ENCODE measurements at places on chromosomes 6 and 20.

- DNase-seq = no peak
Measured at GRCh38 chr20:20521736-20522135, 153.8 kb downstream of the INSM1 start.

- no peak for DNase-seq
Measured at GRCh38 chr6:96836631-96837080, 621 bp downstream of the GPR63 start.

DNA sequence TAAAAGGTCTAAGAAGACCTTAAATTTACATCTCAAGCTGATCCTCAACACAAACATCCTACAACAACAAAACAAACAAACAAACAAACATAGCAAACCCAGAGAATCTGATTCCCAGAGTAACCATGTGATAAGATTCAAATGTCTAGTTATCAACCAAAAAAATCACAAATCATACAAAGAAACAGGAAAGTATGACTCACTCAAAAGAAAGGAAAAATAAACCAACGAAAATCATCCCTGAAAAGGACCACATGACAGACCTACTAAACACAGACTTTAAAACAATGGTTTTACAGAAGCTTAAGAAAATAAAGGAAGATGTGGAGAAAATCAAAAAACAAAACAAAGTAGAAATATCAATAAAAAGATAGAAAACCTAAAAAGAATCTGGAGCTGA, 18.1 kb downstream of the VNN1 start:
- DNase-seq = no peak

GRCh38 chr20:3410464-3410863, 3.0 kb upstream of the DNAAF9 start:
- DNase-seq = no peak

DNA sequence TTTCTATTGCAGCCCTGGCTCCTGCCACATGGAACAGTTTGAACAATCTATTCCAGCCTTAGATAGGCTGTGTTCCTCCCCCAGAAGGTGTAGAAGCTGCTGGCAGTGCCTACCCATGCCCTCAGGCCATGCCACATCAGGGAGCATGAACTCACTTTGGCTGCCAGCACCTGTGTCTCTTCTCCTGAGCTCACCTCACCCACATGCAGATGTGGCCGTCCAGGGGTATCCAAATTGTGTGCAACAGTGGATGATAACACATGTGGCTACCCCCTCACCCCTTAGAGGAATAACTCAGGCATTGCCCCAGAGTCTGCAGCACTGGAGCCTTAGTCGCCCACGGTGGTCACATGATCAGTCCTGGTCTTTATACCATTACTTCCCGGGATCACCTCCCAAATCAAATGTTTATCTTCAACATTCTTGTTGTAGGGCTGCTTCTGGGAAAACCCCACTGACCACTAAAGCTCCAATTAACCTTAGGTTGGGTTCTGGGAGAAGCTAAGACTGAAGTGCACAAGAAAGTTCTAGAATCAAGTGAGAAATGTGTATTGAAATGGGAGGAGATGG, 110.4 kb downstream of the BANF2 start:
- no peak for DNase-seq

DNA sequence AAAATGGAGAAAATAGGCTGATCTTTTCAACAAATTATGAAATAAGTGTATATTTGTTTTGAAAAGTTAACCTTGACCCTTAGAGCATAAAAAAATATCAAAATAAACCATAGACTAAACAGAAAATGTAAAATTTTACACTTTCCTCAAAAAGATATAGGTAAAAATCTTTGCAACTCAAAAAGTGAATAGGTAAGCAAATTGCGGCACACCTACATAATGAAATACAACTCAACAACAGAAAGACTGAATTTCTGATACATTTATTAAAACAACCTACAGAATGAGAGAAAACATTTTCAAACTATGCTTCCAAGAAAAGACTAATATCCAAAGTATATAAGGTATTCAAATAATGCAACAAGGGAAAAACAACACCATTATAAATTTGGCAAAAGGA, 425.7 kb upstream of the KHDRBS2 start:
- no peak for DNase-seq

DNA sequence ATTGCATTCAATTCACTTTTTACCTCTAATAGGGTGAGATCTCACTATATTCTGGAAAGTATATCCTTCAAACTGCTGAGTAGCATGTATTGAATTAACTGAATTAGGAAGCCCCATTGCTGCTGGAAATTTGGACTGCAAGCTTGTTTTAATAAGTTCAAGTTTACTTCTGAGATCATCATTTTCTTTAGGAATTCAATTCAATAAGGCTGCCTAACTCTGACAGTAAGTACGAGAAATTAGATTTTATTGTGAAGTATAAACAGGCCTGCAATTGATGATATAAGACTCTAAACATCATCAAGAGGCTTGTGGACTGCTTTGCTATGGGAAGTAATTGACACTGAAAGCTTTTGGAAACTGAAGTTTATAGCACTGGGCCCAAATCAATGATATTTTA, 44.4 kb downstream of the OGFRL1 start:
- no peak for DNase-seq

DNA sequence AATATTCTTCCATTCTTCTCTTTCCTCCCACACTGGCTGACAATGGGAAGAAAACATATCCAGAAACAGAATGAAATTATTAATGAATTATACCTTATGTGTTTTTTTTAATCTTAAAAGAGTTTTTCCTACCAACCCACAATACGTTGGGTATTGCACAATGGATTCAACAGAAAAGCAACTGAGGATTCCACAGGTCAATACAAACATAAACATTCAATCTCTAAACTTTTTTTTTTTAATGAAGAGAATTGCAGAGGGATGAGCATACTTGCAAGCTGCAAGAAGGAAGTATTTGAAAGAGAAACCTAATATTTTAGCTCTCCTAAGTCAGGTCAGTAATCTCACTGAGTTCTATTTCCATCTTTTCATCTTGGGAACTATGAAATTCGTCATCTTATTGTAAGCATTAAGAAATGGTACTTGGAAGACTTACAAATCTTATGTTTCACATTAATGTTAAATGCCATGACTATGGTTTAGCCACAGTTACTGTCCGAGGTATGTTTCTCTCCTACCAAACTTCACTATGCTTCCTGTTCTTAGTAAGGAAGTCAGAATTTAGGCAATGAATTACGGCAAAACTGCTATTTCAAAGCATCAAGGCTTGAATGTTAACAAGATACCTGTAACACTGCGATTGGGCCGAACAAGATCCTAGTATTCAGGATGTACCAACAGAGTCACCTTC, 100.8 kb downstream of the HIVEP2 start:
- no peak for DNase-seq

DNA sequence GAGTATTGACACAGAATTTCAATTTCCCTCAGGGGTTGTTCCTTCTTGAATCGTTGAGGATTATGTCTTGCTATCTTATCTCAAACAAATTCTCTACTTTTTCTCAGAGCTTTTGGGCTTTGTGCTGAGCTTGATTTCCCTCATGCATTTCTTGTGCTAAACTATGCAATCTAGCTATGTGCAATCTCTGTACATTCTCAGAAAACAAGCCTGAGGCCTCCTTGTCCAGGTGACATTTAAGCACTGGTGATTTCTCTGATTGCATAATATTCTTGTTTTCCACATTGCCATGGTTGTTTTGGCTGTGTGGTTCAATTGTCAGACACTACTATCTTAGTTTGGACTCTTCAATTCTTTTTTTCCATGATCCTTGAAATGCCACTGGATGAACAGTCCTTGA, 81.2 kb upstream of the MAN1A1 start:
- no peak for DNase-seq

- DNase-seq = peak; percentile 85
Measured at GRCh38 chr6:164108869-164109769, 694.6 kb downstream of the QKI start.

GRCh38 chr6:24882295-24882694, 53.5 kb downstream of the RIPOR2 start:
- DNase-seq = no peak

GRCh38 chr20:8454137-8454712, 322.2 kb downstream of the PLCB1 start:
- peak; percentile 61 for DNase-seq

DNA sequence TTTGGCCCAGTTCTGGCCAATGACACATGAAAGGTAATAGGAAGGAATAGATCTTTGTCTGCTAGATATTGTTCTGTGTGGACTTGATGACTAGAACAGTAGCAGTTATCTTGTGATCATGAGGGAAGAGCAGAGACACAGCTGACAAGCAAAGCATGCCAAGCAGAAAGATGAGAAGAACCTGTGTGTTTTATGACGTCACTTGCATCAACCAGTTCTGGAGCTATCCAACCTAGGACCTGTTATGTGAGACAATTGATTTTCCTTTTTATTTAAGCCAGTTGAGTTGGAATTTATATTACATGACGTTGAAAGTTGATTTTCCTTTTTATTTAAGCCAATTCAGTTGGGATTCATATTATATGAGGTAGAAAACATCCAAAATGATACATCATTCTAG, 143.2 kb downstream of the MCHR2 start:
- DNase-seq = no peak

DNA sequence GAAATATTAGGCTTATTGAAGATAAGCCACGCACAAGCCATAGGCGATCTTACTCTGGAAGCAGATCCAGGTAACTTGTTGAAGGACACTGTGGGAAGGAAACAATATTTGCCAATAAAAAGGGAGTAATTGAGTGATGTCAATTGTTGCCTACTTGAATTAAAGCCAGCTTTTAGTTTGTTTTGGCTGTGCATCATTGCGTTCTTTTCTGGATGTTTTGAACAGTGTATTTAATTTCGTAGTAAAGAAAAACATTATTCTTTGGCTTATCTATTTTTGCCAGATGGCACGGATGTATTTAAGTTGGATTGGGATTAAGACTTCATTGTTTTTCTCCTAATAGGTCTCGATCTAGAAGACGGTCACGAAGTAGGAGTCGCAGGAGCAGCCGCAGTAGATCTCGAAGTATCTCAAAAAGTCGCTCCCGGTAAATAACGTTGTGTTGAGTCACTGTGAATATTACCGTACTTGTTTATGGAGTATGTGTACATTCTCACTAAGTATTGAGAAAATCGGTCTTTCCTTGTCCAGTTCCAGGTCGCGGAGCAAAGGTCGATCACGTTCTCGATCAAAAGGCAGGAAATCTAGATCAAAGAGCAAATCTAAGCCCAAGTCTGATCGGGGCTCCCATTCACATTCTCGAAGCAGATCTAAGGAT, 2.6 kb downstream of the SRSF6 start:
- DNase-seq = no peak

DNA sequence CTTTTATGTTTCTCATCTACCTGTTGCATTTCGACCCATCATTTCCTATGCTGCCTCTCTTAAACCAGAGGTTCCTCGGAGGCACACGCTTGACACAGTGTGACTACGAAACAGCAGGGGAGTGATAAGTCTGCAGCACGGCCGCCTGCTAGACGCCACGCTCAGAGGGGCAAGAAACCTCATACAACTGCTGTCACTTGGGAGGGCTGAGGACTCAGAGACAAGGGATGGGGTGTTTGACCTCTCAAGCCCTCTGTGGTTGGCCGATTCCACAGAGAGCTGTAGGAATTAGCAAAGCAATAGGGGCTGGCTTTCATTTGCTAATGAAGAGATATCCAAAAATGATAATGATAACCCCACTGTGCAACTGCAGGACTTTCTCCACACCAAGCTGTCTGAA, 372.5 kb downstream of the ZFAND3 start:
- no peak for DNase-seq

DNA sequence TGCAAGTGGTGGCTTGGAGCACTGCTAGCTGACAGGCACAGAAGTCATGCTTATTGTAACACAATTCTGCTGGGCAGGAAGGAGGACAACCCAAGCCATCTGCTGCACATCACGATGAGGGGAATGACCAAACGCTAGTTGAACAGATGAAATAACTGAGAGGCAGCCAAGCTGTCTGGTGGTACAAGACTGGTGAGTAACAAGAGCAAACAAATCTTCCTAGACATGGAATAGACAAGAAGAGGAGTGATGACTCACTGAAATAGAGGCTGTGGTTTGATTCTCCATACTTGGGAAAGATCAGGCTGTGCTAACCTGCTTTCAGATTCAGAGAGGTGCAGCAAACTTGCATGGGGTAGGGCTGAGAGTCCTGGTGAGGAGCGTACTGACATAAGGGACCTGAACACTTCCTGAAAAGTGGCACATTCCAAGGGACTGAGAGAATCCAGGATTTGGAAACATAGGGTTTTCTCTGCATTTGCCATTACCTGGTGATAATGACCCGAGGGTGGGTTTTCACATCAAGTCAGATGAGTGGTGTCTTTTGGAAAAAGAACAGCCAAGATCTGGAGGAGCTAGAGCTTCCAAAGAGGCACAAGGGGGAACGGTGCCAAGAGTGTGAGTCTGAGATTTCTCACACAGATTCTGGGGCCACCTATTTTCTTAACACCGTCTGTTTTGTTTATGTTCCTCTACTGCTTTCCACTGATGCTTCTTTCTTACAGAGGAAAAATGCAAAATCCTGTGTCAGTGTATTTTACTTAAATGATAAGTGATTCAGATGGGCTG, 60.0 kb downstream of the PRL start:
- DNase-seq = peak; percentile 100

DNA sequence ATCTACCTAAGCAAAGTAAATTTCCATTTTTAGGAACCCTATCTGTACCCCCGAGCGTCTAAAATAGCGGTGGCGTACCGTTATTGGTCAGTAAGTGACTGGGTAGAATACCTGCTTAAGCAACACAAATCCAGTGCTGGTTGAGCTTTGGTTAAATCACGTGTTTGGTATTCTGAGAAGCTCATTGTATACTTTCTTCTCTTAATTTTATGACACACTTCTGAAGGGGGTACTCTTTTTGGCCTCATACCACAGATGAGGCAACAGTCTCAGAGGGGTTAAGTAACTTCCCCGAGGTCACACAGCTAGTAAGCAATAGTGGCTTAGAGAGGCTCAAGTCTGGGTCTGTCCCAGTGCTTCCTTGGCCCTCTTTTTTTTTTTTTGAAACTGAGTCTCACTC, 151.2 kb downstream of the TFAP2C start:
- no peak for DNase-seq

DNA sequence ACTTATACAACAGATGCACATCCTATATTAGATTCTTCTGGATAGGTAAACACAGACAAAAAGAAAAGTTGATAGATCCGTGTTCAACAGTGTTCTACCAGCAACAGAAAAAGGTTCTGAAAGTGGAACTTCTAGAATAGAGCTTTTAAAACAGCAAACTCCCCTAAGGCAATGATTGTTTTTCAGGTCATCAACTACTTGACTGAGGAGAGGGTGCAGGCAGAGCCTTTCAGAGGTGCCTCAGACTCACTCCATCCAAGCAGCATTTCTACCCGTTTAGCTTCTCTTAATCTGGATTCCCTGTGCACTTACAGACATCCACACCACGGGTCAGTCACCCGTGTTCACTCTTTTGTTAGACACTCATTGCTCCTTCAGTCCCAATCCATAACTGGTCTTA, 28.9 kb downstream of the FYN start:
- no peak for DNase-seq

- no peak for DNase-seq
Measured at GRCh38 chr6:25975923-25976560, 13.4 kb downstream of the TRIM38 start.

- peak; percentile 39 for DNase-seq
Measured at GRCh38 chr20:63706852-63707557, 771 bp downstream of the ARFRP1 start.

GRCh38 chr20:59033616-59034165, 1.6 kb upstream of the ATP5F1E start:
- DNase-seq = no peak

GRCh38 chr20:21006611-21007010, 99.5 kb downstream of the LINC00237 start:
- DNase-seq = peak; percentile 33

GRCh38 chr20:60372822-60373221, 414.6 kb downstream of the CDH26 start:
- DNase-seq = no peak

GRCh38 chr6:105488516-105489215, 85.8 kb upstream of the PREP start:
- no peak for DNase-seq

GRCh38 chr20:8050157-8050837, 30.7 kb upstream of the TMX4 start:
- no peak for DNase-seq
